Breast epithelium (tissue), 4 donors: ENCODE measurements at places on chromosomes 2 and 18. TPM values are rescaled to one million over a fixed set of nuclear protein-coding genes. Genes with fewer than 3 reads are reported as not detected.

- peak overlapping the region; percentile 70 for H3K4me3 ChIP-seq
- H3K36me3 ChIP-seq: no peaks in the 10 kb centered on the region
- peak overlapping the region; percentile 85 for H3K27ac ChIP-seq
- no peak for DNase-seq
These were observed 1.1 kb downstream of the EVA1A start for GRCh38 chr2:75559680-75560021.

DNA sequence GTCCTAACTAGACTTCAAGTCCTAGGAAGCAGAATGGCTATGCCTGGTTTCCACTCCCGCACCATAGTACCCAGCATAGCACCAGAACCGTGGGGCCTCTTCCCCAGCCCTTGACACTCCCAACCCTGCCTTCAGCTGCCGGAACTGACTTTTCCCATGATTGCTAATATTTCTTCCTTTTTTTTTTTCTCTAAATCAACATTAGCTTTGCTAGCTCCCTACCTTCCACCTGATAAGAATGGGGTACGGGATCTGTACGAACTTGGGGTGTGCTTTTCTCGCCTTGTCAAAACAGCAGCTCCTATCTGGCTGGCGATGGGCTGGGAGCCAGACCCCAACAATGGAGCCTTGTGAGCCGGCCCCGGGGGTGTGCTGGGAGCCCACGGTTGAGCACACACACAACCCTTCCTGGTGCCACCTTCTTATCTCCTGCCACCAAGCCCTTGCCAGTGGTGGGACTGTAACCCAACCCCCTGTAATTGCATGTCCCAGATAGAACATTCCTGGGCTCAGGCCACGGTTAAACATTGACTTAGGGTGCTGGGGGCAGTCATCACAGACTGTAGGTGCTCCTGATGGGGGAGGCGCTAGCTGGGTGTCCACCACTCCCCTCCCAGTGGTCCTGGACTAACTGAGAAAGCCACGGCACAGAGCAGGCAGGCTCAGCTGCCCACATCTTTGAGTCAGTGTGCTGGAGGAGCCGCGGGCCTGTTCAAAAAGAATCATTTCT is 213.0 kb upstream of the HAAO start:
- no peaks in the 10 kb centered on the region for H3K4me1 ChIP-seq
- no peak overlapping the region for H3K27ac ChIP-seq
- no peak for DNase-seq

Gene RFX8
- total RNA-seq: 2.3 TPM

Gene POTEI
- 1.2 TPM for total RNA-seq

Gene CD28
- 2.2 TPM for total RNA-seq

DNA sequence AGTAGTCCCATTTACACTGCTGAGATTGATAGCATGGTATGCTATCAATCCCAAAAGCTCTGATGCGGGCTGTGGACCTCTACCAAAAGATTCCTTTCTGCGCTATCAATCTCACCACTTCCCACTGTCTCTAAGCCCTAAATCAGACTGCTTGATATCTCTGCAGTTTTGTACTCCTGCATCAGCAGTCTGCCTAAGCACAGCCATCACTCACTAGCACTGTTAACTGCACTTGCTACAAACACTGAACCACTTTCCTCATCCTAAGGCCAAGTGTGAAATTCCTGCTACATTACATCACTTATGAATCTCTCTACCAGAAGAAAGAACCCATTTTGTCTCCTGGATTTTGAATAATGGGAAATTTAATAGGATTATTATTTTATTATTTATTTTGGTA is 237.0 kb downstream of the HNMT start:
- no peak for DNase-seq
- H3K36me3 ChIP-seq: no peaks in the 10 kb centered on the region
- no peak overlapping the region for H3K4me3 ChIP-seq
- H3K27ac ChIP-seq: no peak overlapping the region
- H3K27me3 ChIP-seq: no peaks in the 10 kb centered on the region

DNA sequence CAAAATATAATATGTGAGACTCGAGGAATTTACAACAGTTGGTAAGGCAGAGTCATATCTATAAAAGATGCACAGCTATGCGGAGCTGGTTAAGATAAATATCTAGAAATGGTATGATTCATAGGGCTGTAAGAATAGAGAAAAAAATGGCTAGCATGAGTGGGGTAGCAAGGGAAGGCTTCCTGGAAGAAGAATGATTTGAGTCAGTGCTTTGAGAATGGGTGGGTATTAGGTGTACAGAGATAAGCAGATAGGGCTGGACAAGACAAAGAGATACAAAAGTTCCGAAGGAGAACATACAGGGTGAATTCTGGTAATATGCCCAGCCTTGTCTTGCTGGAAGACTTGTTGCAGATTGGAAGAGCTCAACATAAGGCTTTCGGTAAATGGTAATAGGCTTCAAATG is 291.5 kb upstream of the CCDC68 start:
- H3K4me3 ChIP-seq: no peak overlapping the region
- no peaks in the 10 kb centered on the region for H3K27me3 ChIP-seq
- DNase-seq: no peak
- peak overlapping the region; percentile 20 for H3K27ac ChIP-seq
- no peaks in the 10 kb centered on the region for H3K36me3 ChIP-seq
- H3K4me1 ChIP-seq: no peaks in the 10 kb centered on the region

Gene TFCP2L1
- 7.5 TPM for total RNA-seq

DNA sequence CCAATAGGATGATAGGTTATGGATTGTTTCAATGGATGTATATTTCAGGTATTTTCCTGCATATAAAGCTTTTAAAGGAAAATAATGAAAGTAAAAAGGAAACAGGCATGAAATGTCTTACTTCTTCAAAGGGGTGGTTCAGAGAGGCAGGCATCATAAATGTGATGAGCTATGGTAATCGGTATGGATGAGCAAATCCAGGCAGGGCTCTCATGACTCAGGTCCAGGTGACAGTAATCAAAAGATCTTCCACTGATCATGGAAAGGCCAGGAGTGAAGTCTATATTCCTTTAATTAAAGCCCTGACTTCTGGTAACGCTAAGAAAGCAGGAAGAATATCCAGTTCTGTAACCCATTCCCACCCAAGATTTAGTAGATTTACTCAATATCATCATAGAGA is 48.7 kb upstream of the RGPD4 start:
- no peaks in the 10 kb centered on the region for H3K4me1 ChIP-seq
- H3K36me3 ChIP-seq: no peaks in the 10 kb centered on the region
- H3K27ac ChIP-seq: no peak overlapping the region
- no peak overlapping the region for H3K4me3 ChIP-seq

Gene CCDC74A
- total RNA-seq: 8.2 TPM

DNA sequence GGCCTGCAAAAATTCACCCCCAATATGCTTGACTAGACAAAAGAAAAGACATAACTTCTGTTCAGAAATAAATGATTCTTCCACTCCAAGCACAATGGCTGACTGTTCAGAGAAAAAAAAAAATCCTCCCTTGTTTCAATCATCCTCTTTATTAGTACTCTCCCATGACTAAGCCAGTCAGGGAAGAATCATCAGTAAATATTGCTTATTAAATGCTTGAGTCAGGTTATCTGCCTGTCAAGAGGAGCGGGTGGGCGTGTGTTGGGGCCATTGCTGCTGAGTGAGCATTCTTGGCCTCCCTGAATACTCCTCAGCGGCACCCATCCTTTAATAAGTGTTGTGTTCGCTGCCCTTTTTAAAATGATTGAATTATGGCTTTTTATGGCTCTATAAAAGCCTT is 1334.8 kb upstream of the CELF4 start:
- no peak overlapping the region for H3K4me3 ChIP-seq
- no peaks in the 10 kb centered on the region for H3K36me3 ChIP-seq
- no peak for DNase-seq
- no peaks in the 10 kb centered on the region for H3K4me1 ChIP-seq
- no peaks in the 10 kb centered on the region for H3K27me3 ChIP-seq

Gene PMAIP1
- 7.5 TPM for total RNA-seq

- H3K27me3 ChIP-seq: no peaks in the 10 kb centered on the region
- peak; percentile 30 for DNase-seq
- no peaks in the 10 kb centered on the region for H3K4me1 ChIP-seq
- no peak overlapping the region for H3K4me3 ChIP-seq
- no peak overlapping the region for H3K27ac ChIP-seq
These were observed 152.9 kb downstream of the DYSF start for GRCh38 chr2:71606244-71606643.

GRCh38 chr2:199461711-199462346 is 4.1 kb upstream of the SATB2 start:
- peaks cover 5% of the 10 kb centered on the region for H3K4me1 ChIP-seq
- H3K4me3 ChIP-seq: no peak overlapping the region
- no peak overlapping the region for H3K27ac ChIP-seq
- DNase-seq: no peak
- H3K36me3 ChIP-seq: no peaks in the 10 kb centered on the region
- H3K27me3 ChIP-seq: peaks cover 79% of the 10 kb centered on the region

DNA sequence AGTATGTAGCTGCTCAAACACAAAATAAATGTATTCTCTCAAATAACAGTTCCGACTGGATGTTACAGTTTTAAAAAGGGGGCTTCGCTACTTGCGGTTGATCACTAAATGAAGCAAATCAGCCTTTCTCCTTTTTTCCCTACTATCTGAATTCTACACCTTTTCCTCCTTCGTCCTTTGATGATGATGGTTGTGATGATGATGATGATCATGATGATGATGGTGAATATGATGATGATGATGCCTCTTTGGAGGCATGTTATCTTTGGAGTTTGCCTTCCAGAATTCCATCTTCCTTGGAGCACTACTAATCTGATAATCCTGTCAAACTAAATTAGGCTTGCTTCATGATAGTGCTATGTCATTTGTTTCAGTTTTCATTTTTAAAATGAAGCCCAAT is 1073.3 kb downstream of the SOCS6 start:
- no peak overlapping the region for H3K27ac ChIP-seq
- H3K36me3 ChIP-seq: no peaks in the 10 kb centered on the region
- H3K4me3 ChIP-seq: no peak overlapping the region
- no peaks in the 10 kb centered on the region for H3K4me1 ChIP-seq

DNA sequence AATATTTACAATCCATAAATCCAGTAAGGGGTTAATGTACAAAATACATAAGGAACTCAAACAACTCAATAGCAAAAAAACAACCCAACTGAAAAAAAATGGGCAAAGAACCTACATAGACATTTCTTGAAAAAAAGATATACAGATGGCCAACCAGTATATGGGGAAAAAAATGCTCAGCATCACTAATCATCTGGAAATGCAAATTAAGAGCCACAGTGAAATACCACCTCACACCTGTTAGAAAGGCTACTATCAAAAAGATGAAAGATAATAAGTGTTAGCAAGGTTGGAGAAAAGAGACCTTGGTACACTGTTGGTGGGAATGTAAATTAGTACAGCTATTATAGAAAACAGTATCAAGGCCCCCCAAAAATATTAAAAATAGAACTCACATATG is 14.6 kb downstream of the AP1S3 start:
- no peak overlapping the region for H3K4me3 ChIP-seq
- no peaks in the 10 kb centered on the region for H3K36me3 ChIP-seq
- H3K4me1 ChIP-seq: no peaks in the 10 kb centered on the region
- no peaks in the 10 kb centered on the region for H3K27me3 ChIP-seq
- no peak for DNase-seq

Gene SLC9A2
- 0.73 TPM for total RNA-seq

Gene RFTN2
- total RNA-seq: 21.1 TPM

DNA sequence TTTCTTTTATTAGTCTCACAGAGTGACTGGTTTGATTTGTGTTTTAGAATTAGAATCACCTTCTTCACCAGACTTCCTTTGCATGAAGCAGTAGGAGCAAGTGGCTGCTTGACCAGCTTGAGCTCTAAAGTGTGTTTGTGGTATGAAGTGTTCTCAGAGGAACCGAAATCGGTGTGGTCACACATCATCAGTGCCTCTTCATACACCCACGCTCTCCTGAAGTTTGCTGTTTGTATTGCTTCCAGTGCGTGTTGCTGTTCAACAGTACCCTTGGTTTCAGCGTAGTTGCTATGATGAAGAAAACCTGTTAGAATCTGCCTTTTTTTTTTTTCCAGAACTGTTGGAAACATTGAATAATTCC is 77.9 kb downstream of the LIMS1 start:
- H3K4me3 ChIP-seq: no peak overlapping the region
- H3K36me3 ChIP-seq: no peaks in the 10 kb centered on the region
- no peak for DNase-seq
- H3K4me1 ChIP-seq: peaks cover under 1% of the 10 kb centered on the region
- peak overlapping the region; percentile 66 for H3K27ac ChIP-seq
- H3K27me3 ChIP-seq: no peaks in the 10 kb centered on the region

DNA sequence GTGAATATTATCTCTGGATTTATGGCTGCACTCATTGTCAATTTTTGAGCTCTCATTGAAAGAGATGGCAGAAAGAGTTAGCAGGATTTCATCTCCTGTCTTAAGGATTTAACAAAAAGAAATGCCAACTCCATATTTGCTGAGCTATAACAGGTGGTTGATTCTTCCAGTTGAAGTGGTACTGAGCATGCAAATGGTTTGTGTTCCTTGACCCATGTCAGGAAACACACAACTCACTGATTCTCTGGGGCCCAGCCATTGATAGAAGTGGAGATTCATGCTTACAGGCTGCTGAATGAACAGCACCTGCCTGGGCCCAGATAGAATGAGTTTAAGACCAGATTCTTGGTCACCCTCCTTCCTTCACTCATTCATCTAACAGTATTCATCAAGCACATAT is 128.8 kb downstream of the CERS6 start:
- H3K4me3 ChIP-seq: no peak overlapping the region
- H3K27me3 ChIP-seq: no peaks in the 10 kb centered on the region
- no peak for DNase-seq
- H3K4me1 ChIP-seq: no peaks in the 10 kb centered on the region

Gene CCDC141
- 11.7 TPM for total RNA-seq

Gene PRSS56
- total RNA-seq: not detected

DNA sequence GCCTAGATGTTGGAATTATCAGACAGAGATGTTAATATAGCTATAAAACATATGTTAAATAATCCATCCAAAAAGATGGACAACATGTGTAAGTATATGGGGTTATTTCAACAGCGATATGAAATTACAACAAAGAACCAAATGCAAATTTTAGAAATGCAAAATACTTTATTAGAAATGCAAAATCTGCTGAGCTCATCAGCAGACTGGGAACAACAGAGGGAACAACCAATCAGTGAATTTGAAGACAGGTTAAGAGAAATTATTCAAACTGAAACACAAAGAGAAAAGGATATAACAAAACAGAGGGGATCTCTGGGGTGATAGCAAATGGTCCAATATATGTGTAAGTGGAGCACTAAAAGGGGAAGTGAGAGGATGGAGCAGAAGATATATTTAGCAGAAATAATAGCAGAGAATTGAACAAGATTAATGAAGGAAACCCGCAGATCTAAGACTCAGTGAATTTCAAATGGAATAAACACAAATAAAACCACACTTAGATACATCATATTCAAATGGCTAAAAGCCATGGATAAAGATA is 13.5 kb upstream of the HS6ST1 start:
- H3K4me1 ChIP-seq: no peaks in the 10 kb centered on the region
- no peaks in the 10 kb centered on the region for H3K36me3 ChIP-seq
- H3K27ac ChIP-seq: no peak overlapping the region
- DNase-seq: no peak
- no peak overlapping the region for H3K4me3 ChIP-seq

Gene ESCO1
- 28.2 TPM for total RNA-seq
